NCI-H2081 (cell line): ENCODE measurements at places on chromosomes 1 and 21.

- peak; percentile 3 for DNase-seq
Observed at GRCh38 chr21:34544032-34544496, 32.1 kb upstream of the KCNE1 start.

- no peak for DNase-seq
Observed at GRCh38 chr1:2587071-2587859, 688 bp downstream of the PRXL2B start.

DNA sequence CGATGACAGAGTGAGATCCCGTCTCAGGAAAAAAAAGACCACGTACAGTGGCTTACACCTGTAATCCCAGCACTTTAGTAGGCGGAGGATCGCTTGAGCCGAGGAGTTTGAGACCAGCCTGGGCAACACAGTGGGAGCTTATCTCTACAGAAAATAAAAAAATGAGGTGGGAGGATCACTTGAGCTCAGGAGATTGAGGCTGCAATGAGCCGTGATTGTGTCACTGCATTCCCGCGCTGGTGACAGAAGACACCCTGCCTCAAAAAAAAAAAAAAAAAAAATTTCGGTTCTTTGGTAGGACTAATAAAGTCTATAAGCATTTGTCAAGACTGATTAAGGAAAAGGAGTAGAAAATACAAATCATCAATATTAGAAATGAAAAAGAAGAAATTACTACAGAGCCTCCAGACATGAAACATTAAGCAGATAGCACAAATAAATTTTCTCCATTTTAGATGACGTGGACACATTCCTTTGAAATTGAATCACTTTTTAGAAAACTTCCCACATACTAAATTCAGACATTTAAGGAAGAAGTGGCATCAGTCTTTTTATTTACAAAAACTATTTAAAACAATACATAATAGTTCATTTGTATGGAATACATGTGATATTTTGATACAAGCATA is 30.4 kb downstream of the MORC3 start:
- DNase-seq = no peak

DNA sequence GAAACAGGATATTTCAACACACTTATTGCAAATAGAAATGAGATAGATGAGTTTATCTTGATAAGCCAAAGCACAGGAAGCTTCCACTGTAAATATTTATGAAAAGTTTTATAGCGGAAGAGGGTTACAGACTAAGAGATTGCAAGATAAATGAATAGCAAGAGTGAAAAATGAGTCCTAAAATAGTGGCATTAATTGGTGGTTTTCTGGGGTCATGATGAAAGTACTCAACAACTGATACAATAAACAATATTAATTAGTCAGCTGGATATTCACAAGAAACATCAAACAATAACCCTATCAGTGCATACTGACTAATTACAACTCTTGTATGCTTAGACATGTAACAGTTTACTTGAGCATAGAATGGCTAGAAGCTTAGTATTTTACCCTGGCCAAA is 154.8 kb upstream of the CHODL start:
- DNase-seq = no peak

DNA sequence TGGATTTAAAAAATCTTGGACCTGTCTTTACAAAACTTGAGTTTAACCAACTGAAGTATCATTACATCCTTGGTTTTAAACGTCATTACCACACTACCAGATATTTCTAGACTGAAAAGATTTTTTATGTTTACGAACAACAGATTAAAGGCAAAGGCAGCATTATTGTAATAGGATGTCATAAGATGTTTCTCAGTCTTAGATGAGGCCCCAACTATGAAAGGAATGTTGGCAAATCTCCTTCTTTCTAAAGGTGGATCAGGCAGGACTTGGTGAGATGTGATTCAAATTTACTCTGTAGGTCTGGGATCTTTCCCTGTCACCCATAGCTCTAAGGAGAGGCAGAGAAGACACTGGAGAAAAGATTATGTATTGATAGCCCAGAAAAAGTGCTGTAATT is 417.9 kb downstream of the PTBP2 start:
- DNase-seq = no peak

GRCh38 chr1:183004141-183004540 is 19.1 kb upstream of the LAMC1 start:
- no peak for DNase-seq
